CD4-positive, alpha-beta T cell treated with Interleukin-15 for 4 hours (primary cell): ENCODE measurements at places on chromosomes 7 and 10.

- no peak for DNase-seq
Observed at GRCh38 chr10:124081547-124082140, 11.8 kb downstream of the CHST15 start.

DNA sequence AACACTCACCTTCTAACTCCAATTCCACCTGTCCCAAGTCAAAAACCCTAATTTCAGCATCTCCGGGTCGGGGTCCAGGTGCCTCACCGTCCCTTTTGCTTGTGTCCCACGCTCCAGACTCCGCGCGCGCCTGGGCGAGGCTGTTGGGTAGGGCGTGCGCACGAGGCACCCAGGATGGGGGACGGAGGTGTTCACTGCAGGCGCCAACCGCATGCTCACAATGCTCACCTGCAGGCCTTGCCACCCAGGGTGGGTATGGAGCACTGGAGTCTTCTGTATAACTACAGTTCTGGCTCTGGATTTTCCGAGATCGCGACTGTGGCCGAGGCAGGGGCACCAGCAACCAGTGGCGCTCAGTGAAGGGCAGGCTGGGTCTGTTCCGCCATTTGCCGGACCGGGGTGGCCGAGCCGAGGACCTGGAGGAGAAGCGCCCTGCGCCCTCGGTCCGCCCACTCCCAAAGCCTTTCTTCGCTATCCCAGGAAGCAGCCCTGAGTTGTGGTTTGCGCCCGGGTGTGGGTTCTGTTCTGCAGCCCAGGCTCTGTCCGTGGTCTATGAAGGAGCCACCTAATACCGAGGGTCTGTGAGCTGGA, 8.7 kb downstream of the FAM200A start:
- DNase-seq: no peak

GRCh38 chr7:74306730-74307469, 17.7 kb downstream of the CLIP2 start:
- DNase-seq: no peak

GRCh38 chr10:120428754-120429153, 28.3 kb upstream of the PLPP4 start:
- DNase-seq: no peak

GRCh38 chr10:71678057-71678805, 41.3 kb downstream of the C10orf105 start:
- DNase-seq: no peak

DNA sequence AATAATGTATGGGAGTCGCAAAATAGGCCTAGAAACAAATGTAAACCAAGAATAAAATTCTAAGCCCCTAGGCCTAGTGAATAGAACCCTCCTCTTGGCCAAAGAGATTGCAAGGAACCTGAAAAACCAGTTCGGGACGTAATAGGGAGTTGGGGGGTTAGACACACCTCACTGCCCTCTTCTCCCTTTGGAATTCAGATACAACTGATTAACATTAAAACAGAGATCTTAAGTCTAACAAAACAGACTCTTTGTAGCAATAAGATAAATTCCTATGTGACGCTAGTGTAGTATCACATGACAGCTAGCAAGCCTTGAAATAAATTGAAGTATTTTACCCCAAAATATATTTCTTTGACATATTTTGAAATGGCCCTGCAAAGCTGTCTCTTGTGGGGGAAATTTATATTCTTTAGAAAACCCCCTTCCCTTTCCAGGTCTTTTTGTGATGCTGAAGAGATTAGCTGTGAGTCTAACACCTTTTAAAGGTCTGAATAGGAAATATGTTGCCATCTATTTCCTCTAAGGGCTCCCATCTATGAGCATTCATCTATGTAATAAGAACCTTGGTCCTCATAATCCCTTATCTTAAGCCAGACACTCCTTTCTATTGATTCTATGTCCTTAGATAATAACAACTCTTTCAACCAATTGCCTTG, 623.4 kb upstream of the NRG3 start:
- no peak for DNase-seq

GRCh38 chr10:21337171-21337792, 188.2 kb downstream of the SKIDA1 start:
- no peak for DNase-seq

DNA sequence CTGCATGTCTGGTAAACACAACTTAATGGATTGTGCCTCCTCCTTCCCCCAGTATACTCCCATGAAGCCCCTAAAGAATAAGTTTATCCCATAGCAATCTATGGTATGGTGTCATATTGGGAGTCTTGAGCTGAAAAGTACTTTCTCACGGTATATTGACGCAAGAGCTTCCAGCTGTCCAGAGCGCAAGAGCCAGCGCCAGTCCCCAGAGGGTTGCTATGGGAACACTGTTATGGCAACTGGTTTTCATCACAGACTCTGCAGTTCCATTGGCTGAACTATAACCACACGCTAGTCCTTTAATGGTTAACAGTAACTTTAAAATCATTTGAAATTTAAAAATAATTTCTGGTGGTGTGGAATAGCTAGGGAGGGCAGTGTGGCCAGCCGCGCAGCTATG, 46.9 kb downstream of the PRPF18 start:
- no peak for DNase-seq

DNA sequence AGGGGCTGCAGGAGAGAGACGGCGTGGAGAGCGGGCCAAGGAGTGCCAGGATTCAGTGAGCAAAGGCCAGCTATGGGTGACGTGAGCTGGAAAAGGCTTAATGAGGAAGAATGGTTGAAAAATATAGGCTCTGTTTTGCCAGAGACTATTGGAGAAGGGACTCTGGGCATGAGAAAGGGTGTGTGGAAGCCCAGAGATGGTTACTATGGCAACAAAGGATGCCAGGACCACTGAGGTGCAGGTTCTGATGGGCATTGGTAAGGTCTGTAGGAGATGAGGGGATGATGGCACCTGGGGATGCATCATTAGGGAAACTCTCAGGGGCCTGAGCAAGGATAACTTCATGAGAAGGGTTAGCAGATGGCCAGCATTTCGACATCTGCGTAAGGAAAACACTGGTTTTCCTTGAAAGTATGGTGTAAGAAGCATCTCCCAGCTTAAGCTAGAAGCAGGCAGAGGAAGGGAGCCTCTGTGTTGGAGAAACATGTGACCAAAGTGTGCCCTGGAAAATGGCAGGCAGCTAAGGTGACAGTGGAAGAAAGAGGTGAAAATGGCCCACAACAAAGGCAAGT, 21.6 kb upstream of the FAM180A start:
- no peak for DNase-seq

GRCh38 chr7:36764929-36765328, 40.6 kb upstream of the AOAH start:
- no peak for DNase-seq

GRCh38 chr10:44650691-44651661, 260.2 kb upstream of the TMEM72 start:
- no peak for DNase-seq

DNA sequence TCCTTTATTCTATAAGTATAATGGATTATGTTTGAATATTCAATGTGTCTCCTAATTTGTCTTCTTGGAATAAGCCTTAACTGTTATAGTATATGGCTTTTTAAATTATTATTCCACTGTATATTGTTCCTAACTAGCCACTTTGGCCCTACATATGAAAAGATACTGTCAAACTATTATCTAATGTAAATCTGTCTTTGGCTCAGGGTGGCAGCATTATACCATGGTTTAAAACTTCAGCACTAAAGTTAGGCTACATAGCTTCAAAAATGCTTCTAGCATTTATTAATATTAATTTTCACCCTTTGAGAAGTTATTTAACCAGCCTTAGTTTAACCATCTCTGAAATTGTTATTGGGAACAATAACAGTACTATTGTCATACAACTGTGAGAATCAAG, 543.1 kb upstream of the MBL2 start:
- DNase-seq: no peak

DNA sequence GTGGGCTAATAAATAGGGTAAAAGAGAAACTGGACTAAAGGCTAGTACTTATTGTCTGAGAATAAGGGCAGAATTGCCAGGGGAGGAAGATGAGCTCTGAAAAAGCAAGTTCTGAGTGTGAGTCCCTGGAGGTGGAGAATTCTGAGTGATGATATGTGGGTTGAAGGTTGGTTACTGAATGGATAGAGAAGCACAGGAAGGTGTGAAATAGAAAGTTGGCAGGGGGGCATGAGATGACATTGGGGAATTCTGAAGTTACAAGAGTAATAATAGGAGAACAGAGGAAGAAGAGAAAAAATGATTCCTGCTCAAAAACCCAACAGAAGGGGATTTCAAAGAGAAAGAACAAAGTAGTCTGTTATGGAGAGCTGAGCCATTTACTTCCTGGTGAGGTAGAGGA, 76.9 kb downstream of the PRKCQ start:
- no peak for DNase-seq

- no peak for DNase-seq
Observed at GRCh38 chr7:25595996-25596395, 367.7 kb upstream of the NPVF start.

DNA sequence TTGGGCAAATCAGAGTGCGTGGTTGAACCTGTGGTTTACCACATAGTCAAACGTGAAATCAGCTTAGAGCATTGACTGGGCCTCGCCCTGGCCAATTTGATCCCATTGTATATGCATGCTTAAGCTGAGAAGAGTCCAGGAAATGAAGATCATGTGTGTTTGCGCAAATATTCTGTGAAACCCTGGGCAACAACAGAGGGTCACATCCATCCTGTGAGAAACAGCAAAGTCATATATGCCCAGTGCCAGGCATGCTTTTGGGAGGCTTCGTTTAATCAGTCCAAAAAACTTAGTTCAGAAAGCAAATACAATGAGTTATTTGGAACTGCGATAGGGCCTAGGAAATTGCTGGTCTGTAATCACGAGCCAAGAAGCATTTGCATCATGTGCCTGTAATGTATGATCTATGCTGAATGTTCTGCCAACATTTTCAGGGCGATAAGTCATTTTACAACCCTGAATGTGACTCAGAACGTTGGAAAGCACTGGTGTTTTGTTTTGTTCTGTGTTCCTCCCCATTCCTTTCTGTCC, 412.1 kb upstream of the CELF2 start:
- DNase-seq: no peak

DNA sequence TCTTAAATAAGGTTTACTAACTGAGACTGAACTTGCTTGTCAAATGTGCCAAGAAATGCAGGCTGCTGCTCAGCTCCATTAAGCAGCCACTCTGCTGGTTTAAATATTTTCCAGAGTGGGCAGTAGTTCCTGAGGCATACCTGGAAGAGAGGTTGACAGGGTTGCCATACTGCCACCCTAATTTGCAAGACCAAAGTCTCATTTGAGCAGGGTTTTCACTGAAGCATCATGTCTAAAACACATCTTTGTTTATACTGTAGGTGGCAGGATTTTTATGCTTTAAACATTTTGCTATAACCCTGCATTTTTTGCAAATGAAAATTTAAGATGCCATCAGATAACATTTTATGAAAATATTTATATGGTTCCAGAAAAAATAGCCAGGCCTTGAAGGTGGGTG, 618.0 kb upstream of the LRRTM3 start:
- DNase-seq: no peak

DNA sequence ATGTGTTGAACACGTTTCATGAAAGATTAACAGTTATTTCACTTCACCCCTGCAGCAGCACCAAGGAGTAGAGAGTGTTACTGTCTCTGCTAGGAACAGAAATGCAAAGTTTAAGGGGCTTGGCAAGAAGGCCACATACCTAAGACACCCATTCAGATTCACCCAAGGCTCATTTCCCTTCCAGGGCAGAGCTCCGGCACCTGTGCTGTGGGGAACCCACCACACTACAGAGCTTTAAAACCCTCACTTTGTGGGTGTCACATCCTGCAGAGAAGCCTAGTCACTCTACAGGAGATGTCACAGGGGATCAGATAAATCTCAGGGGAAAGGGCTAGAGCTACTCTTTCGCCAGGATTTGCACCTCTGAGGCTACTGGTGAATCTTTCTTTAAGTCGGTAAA, 176.1 kb upstream of the KLF6 start:
- DNase-seq: peak; percentile 77

DNA sequence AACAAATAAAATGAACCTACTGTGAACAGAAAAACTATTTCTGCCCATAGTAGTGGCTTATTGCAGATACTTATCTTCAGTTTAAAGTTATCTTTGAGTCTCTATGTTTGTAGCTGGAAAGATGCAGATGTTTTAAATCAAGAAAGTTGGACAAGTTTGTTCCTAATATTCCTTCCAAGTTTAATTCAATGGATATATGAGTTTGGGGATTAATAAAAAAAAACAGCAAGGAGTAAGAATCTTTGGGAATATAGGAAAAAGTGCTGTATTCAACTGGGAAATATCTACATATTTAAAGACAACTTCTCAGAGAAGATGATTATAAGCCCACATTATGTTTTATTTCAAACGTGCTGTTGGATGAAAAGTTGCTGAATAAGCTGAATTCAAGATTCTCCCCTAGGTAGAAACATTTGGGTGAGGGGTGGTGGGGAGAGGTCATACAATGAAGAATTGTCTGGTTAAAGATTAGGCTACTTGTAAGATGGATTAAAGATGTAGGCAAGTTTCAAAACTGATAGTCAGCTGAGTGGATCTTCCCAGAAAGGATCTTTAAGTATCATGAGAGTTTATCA, 1135.2 kb downstream of the CNTNAP2 start:
- no peak for DNase-seq

DNA sequence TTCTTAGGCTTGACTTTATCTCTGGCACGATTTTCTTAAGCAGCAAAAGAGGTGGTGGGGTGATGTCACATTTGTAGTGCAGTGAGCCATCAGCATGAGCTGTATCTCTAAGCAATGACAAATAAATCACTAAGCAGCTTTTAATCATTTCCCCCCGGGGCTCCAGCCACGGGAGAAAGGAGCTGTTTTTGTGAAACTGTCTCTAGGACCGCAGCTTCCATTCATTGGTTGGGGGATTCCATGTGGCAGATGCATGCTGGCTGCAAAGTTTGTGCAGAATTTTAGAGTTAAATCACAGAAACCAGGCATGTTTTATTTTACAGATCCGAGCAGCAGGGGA, 464 bp downstream of the KIAA1217 start:
- no peak for DNase-seq

DNA sequence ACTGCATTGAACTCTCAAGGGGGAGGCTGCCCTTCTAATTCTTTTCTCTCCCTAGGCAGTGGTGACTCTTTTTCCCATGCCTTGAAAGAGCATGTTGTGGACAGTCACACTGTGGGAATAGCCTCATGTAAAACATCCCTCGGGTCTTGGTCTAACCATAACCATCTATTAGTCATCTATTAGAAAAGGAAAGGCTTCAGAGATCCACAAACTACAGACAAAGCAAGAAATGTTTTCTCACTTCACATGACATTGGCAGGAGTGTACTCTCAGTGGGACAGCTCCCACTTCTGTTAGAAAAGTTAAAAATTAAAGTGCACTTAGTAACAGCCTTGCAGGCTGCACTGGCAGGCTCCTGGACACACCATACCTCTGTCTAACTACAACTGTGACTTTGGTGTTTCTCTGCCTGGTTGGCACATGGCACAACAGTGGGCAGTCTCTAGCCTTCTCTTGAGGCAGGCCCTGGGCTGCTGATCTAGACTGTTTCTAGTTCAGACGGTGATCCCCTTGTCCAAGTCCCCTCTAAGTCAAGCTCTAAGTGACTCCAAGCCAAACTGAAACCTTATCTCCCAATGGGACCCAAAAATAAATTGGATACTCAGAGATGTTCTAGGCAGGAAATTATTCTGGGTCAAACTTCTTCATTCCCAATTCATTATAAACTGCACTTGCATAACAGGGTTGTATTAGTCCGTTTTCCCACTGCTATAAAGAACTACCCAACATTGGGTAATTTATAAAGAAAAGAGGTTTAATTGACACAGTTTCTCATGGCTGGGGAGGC, 57.9 kb upstream of the ITGB1 start:
- DNase-seq: no peak

GRCh38 chr7:148700661-148701064, 2.0 kb downstream of the CUL1 start:
- DNase-seq: peak; percentile 40
